NCI-H1436 (cell line): ENCODE measurements at places on chromosomes 7 and 10.

GRCh38 chr10:75825661-75826060 is 394.2 kb downstream of the LRMDA start:
- DNase-seq = no peak

DNA sequence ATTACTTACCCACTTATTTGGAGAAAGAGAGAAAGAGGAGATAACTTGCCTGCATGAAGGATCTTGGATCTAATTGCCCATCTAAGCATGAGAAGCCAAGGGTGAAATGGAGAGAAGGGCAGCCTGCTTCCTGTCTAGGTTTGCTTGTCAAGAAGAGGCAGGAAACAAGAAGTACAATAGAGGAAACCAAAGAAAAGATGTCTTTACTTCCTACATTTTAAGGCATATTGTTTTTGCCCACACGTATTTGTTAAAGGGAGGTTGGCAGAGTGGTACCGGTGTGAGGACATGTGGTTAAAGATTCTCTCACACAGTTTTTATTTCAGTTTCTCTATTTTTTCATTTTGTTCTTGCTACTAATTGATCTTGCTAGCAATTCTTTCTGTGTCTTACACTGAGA is 6.0 kb upstream of the TAS2R38 start:
- DNase-seq = no peak

- DNase-seq = no peak
These were observed 103.4 kb downstream of the TRRAP start for GRCh38 chr7:98981701-98982100.

- DNase-seq = no peak
These were observed 247.9 kb downstream of the BAMBI start for GRCh38 chr10:28925121-28925663.

- no peak for DNase-seq
These were observed 274.9 kb downstream of the SDK1 start for GRCh38 chr7:3575753-3576531.

DNA sequence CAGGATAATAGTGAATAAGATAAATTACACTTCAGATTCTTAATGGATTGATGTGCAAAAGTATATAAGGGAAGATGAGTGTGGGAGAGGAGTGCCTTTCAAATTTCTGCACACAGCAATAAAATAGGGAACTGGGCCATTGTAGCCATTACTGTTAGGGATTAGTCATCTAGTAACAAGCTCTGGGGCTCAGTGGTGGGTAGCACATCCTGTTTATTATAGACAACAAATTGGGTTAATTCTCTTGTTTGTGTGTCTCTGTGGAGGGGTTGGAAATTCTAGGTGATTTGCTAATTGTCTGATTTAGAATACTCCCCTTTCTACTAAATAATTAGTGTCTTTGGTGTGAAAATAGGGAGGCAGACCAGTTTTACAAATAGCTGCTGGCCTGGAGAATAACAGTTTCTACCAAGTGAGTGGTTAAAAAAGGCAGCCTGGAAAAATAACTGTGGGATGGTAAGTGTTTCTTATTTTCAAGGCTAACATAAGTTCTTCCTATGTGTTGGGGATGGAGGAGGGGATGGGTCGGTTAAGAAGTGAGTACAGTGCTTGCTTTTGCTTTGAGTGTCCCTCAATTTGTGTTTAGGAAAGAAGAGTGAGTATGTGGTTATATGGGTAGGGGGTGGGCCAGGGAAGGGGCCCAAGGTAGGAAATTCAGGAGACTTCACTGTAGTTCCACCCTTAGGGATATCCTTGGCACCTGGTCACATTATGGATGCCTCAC is 43.3 kb upstream of the TMEM248 start:
- DNase-seq = no peak

- peak; percentile 55 for DNase-seq
These were observed 2.7 kb downstream of the MXI1 start for GRCh38 chr10:110209926-110210673.

- DNase-seq = no peak
These were observed 247.8 kb downstream of the SDK1 start for GRCh38 chr7:3548815-3549214.
